ENCODE measurements at places on chromosomes 4 and X.

GRCh38 chr4:182022909-182023308 is 220.3 kb upstream of the TENM3 start:
- DNase-seq = no peak

DNA sequence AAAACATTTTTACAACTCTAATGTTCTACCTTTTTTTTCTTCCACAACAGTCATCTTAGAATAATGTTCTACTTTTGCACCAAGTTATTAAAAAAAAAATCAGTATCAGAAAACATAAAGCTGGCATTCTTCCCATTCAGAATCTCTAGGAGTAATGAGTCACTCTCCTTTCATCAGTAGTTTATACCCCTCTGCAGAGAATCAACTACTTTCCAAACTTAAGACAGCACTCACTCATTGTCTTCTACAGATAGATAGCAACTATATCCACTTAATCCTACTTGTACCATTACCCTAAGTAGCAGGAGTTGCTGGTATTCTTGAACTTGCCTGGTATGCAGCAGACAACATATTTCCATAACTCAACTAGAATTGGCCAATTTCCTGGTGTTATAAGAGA is 3.2 kb downstream of the TIGD4 start:
- no peak for DNase-seq

DNA sequence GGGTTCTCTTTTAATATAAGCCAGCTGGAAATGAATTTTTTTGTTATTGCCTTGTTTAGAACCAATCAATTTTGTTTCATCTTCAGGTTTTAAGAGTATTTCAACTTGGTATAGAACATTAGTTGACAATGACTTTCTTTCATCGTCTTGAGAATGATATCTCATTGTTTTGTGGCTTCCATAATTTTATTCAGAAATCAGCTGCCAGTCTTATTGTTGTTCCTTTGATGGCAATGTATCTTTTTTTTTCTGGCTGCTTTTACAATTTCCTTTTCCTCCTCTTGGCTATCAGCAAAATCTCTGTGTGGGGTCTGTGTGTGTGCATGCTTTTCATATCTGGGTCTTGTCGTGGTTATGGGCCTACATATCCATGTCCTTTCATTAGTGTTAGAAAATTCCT is 1536.4 kb upstream of the TENM3 start:
- DNase-seq = no peak

GRCh38 chr4:83993774-83994173 is 457.9 kb downstream of the GPAT3 start:
- no peak for DNase-seq

GRCh38 chr4:2933566-2934076 is 29.6 kb downstream of the NOP14 start:
- DNase-seq = no peak

DNA sequence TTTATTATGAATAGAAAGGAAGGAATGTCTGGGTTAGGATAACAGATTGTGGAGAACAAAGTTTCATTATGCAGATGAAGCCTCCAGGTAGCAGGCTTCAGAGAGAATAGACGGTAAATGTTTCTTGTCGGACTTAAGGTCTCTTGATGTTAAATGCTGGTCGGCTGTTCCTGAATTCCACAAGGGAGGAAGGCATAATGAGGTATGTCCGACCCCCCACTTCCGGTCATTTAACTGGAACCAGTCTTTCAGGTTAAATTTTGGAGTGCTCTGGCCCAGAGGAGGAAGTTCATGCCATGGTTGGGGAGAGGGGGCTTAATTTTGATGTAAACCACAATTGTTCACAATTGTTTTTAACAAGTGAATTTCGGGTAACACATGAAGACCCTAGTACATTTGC is 158.1 kb upstream of the VCX3A start:
- no peak for DNase-seq

DNA sequence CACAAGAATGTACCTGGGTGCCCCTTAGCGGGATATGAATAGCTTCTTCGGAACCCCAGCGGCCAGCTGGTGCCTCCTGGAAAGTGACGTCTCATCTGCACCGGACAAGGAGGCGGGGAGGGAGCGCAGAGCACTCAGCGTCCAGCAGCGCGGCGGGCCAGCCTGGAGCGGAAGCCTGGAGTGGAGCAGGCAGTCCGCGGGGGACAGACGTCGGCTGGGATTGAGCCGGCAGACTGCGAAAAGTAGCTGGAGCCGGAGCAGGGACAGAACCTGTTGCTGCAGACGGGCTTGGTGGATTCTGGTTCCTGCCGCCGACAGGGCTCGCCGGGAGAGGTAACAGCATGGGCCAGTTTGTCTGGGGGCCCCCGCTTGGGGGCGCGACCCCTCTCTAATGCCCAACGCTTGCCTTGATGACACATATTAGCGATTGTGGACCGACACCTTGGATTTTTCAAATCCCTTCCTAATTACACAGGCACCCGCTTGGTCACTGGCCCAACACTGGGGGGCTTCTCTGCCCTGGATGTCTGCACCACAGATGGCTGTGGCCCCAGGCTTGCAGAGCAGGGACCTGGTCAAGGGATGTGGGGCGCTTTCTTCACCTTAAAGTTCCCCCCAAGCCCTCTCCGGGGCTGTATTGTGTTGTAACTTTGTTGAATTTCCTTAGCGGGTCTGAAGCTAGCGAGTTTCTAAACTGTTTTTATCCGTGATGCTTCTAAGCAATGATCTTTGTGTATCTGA is at the start of gene NPFFR2:
NPFFR2 (plus strand) TSS at position 133 of the 741 bp plus-strand sequence. CDS start 96,592 bp downstream, outside the sequence.
- DNase-seq = no peak

DNA sequence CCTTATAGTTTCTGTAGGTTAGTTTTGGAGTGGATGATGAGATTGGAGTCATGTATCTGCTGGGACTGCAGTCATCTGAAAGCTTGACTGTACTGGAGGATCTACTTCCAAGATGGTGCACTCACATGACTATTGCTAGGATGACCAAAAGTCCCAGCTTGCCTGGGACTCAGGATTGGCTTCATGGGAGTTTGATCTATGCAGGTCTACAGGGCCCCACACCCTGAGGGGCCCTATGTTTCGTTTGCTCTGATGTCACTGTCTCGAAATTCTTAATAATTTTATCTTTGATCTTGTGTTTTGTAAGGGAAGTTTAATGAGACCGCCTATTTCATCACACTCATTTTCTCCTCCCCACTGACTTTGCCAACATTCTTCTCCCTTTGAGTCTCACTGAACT is at the start of gene SMIM9:
SMIM9 (minus strand) TSS at position 101 of the 400 bp plus-strand sequence. CDS start 3,806 bp downstream, outside the sequence.
- no peak for DNase-seq

DNA sequence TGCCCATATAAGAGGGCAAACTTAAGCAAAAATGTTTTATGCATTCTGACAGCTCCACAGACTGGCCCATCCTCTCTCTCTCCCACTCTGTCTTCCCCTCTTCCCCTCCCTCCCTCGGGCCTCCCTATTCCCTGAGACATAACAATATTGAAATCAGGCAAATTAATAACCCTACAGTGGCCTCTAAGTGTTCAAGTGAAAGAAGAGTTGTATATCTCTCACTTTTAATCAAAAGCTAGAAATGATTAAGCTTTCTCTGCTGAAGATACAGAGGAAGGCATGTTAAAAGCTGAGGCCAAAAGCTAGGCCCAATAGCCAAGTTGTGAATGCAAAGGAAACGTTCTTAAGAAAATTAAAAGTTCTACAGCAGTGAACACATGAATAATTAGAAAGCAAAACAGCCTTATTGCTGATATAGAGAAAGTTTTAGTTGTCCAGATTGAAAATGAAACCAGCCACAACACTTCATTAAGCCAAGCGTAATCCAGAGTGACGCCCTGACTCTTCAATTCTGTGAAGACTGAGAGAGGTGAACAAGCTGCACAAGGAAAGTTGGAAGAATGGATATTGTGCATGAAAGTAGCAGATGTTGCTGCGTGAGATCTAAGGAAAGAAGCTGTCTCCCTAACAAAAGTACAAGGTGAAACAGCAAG is 54.9 kb downstream of the USO1 start:
- DNase-seq = no peak

DNA sequence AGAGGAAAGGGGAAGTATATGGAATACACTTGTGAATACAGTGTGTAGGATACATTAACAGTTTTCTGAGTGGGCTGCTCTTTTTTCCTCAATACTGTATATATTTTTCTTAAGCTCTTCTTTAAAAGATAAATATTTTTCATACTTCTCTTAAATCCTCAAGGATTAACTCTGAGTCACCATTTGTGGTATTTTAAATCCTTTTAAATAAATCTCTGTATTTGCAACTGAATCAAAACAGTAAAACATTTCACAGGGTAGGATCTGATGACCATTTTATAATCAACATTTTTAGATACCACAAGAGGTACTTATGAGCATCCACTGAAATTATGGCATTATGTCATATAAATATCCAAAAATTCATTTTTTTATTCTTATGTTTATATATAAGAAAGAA is 87.6 kb downstream of the GAB1 start:
- no peak for DNase-seq

DNA sequence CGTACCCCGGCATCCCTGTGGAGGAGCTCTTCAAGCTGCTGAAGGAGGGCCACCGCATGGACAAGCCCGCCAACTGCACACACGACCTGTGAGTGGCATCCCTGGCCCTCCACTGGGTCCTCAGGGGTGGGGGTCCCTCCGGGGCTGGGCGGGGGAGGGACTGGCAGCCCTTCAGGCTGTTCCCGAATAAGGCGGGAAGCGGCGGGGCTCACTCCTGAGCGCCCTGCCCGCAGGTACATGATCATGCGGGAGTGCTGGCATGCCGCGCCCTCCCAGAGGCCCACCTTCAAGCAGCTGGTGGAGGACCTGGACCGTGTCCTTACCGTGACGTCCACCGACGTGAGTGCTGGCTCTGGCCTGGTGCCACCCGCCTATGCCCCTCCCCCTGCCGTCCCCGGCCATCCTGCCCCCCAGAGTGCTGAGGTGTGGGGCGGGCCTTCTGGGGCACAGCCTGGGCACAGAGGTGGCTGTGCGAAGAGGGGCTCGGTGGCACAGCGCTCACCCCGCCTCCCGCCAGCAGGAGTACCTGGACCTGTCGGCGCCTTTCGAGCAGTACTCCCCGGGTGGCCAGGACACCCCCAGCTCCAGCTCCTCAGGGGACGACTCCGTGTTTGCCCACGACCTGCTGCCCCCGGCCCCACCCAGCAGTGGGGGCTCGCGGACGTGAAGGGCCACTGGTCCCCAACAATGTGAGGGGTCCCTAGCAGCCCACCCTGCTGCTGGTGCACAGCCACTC is 13.7 kb downstream of the FGFR3 start:
- no peak for DNase-seq

DNA sequence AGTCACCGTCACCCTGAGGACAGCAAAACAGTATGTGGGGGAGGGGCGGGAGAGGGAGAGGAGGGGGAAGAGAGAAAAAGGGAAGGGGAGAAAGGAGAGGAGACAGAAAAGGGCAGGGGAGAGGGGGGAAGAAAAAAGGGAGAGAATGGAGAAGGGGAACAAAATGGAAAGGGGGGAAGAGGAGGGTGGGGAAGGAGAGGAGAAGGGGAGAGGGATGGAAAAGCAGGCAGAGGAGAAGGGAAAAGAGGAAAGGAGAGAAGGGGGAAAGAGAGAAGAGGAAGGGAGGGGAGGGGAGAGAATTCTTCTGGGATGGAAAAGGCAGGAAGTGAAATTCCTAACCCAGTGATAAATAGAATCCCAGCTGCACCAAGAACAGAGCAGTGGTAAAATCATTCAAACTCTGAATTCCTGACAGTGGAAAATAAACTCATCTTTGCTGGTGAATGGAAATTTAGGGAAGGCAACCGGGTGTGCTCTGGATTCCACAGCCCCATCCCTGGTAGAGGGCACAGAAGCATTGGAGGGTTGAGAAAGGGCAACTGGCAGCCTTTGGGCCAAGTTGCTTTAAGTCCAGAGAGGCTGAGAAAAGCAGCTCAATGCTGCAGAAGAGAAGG is 244.2 kb downstream of the BCOR start:
- no peak for DNase-seq

- DNase-seq = no peak
These were observed 1.1 kb upstream of the CHST7 start for GRCh38 chrX:46572340-46572936.

- DNase-seq = no peak
These were observed 19.8 kb upstream of the TMLHE start for GRCh38 chrX:155632431-155633100.

GRCh38 chrX:631802-632365 is 1.3 kb downstream of the SHOX start:
- no peak for DNase-seq

GRCh38 chr4:138677212-138677611 is 338.4 kb upstream of the NOCT start:
- no peak for DNase-seq

- DNase-seq = peak; percentile 87
These were observed 320.6 kb upstream of the PPARGC1A start for GRCh38 chr4:24210332-24210902.

DNA sequence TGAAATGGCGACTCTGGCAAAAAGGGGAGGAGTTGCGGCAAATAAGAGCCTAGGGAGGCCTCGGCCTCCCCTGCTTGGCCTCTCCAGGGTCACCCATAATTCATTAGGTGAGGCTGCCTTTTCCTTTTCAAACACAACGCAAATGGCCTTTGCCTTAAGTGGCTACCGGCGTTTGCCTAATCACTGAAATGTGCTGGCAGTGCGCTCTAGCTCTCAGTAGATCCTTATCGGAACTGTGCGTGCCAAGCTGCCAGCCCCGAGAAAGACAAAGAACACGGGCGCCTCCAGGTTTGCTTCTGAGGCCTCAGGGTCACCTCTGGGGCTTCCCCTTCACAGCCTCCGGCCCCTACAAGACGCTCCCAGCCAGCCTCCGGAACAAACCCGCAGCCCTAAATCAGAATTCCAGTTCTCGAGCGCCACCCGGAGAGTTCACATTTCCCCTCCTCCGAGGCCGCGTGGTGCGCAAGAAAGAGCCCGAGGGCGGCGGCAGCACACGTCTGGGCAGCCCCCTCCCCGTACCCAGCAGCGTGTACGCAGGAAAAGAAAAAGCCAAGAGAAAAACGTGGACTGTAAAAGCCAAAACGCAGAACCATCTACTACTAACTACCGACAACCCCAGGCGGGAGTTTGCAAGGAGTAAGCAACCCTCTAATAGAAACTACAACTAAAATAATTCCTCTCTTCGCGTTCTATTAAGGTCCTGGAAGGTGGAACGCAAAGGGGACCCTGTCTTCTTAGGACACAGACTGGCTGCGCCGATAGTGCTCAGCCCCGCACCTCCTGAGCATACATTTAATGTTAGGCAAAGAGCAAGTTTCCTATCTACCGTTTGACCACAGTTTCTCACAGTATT is 76.5 kb upstream of the BCOR start:
- DNase-seq = no peak

DNA sequence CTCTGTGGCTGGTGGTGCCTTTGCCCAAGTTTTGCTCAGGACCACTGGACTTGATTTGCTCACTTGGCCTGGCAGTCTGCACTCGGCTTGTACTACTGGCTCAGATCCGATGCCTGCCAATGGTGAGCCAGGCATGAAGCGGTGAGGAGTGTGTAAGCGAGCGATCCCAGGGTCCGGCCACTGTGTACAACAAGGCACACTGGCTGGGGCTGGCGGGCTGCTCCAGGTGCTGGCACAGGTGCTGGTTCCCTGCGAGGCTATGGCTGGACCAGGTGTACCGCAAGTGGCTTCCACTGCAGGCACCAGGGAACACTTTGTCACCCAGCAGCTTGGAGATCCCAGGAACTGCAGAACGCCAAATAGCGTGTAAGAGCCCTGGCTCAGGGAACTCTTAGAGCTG is 329.7 kb downstream of the CCSER1 start:
- no peak for DNase-seq
